Central memory CD4-positive, alpha-beta T cell (primary cell): ENCODE measurements at places on chromosomes 7 and 10.

DNA sequence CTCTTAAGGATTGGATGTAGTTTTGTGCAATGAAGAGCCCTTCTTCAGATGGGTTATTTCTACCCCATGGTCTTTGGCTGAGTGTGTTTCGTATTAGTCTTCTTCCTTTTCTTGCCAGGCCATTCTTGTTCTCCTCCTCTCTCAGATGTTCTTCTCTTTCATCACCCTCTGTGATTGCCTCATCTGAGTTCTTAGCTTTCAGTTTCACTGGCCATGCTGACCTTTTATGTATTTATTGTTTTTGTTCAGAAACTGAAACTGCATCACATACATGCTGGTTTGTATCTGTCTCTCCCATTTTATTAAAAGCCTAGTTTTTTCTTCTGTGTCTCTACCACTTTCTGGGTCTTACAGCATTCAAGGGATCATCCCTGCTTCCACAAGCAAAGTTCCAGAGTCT is 21.7 kb upstream of the PCGF5 start:
- DNase-seq = peak; percentile 45

- no peak for DNase-seq
Measured at GRCh38 chr7:107981466-107981865, 21.5 kb downstream of the LAMB1 start.

GRCh38 chr7:4784799-4785198 is 9.4 kb downstream of the AP5Z1 start:
- DNase-seq = no peak

DNA sequence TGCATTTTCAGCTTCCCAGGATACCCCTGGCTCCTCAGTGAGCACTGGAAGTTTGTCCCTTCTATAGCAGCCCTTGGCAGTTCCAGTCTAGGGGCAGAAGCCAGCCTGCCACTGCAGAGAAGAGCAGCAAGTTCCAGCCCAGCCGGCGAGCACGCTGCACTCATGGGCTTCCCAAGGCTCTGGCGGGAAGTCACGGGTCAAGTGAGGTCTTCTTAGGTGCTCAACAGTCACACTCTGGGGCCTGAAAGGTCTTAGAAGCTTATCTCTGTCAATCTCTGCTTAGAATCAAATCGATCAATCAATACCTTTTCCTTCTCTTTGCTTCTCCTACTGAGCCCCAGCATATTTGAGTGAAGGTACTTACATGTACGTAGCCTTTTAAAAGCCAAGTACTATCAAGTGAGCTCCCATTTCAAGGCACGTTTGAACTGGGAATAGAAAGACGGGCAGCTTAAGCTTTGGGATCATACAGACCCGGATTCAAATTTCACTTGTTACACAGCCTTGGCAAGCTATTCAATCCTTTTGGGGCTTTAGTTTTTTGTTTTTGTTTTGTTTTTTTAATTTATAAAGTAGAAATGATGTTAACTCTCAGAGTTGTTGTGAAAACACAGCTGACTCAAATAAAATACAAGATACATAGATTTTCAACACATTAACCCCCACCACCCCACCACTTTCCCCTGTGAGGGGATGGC is 152.6 kb upstream of the KLF14 start:
- no peak for DNase-seq

DNA sequence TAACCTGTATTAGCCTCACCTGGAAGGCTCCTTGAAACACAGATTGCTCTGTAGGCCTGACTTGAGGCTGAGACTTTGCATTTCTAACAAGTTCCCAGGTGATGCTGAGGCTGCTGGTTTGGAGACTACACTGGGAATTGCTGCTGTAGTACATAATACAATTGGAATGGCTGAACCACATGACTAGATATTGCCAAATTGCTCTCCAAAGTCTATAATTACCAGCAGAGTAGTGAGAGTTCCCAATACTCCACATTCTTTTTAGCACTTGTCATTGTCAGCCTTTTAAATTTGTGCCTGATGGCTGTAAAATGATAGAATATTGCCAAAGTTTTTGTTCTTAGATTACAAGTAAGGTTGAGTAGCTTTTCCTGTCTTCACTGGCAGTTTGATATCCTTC is 39.9 kb downstream of the PLEKHA8 start:
- DNase-seq = no peak

DNA sequence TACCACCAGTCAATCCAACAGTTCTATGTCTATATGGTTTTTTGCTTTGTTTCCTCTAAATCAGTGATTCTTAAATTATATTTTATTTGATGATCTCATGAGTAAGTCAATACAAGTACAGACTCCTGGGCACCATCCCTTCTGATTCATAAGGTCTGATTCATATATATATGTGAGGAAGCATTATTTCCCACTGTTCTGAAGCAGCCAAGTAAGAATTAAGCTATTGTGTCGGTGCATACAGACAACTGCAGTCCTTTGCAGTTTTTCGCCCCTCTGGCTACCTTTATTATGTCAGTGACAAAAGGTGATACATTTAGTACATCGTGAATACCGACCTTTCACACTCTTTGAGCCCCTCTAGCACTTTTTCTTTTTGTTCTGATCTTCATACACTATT is 1079.6 kb upstream of the C7orf33 start:
- DNase-seq = no peak

- DNase-seq = no peak
Measured at GRCh38 chr7:74657692-74658177, at the start of gene GTF2I. Gene GTF2I (plus strand): TSS chr7:74657718. CDS start chr7:74689129, 31,411 bp downstream.

GRCh38 chr10:11841375-11841774 is 18.2 kb downstream of the PROSER2 start:
- DNase-seq = no peak

- DNase-seq = no peak
Measured at GRCh38 chr10:78248651-78249464, 215.2 kb downstream of the RPS24 start.

DNA sequence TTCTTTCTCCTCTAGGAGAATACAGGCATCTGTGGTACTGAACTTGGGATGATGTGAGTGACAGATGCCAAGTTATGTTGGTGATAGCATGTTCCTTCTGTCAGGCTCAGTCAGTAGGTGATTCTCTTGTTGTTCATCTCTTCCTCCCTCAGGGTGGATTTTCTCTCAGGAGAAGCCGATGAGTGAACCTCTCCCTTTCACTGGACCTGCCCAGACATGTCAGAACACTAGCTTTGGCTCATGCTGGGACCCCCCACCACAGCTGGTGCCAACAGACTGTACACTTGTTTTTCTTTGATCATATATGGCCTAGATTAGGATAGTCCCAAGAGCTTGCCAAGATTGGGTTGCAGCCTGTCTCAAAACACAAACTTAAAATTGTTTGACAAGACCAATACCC is 129.4 kb downstream of the BMPER start:
- no peak for DNase-seq

DNA sequence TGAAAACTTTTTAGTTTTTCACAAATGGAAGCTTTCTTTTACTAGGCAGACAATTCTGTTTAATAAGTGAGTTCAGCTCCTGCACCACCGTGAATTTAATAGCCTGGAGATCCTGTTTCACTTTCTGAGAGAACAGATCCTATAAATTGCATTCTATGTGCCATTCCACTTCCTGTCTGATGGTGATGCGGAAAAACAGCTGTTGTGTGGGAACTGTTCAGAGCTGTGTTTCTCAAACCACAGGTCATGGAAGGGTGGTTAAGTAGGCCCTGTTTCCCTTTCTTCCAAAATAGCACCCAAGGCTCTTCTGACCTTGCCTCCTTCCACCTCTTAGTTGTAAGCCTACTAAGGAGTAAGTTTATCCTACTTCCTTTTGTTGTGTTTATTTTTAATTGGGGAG is 97.2 kb upstream of the DKK1 start:
- DNase-seq = no peak

- DNase-seq = no peak
Measured at GRCh38 chr10:71989661-71990454, 25.7 kb downstream of the CHST3 start.

DNA sequence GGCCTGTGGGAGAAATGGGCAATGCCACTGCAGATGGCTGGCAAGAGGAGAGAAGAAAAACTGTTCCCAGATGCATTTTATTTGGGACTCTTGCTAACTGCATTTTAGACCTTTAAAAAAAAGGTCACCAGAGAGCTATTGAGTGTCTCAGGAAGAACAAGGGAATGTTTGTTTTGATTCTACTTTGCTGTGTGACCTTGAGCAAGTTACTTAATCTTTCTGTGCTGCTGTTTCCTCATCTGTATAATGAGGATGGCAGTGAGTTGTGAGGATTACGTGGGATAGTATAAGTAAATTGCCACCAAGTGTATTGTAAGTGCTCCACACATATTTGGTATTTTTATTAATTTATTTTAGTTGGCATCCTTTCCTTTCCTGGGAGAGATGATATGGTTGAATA is 142.0 kb upstream of the AGK start:
- no peak for DNase-seq

- no peak for DNase-seq
Measured at GRCh38 chr7:132603220-132603833, 27.1 kb upstream of the PLXNA4 start.

- DNase-seq = no peak
Measured at GRCh38 chr10:29529146-29529545, 105.6 kb downstream of the SVIL start.

GRCh38 chr7:29289156-29290021 is 94.8 kb downstream of the CHN2 start:
- DNase-seq = no peak

- DNase-seq = no peak
Measured at GRCh38 chr10:60334991-60335390, 54.7 kb downstream of the ANK3 start.
